Sigmoid colon (tissue), 7 donors: ENCODE measurements at places on chromosomes 13 and 19. TPM values are rescaled to one million over a fixed set of nuclear protein-coding genes. Genes with fewer than 3 reads are reported as not detected.

Gene ACTMAP
- total RNA-seq = 5.3 TPM

Gene SERP2
- total RNA-seq = 9.4 TPM

DNA sequence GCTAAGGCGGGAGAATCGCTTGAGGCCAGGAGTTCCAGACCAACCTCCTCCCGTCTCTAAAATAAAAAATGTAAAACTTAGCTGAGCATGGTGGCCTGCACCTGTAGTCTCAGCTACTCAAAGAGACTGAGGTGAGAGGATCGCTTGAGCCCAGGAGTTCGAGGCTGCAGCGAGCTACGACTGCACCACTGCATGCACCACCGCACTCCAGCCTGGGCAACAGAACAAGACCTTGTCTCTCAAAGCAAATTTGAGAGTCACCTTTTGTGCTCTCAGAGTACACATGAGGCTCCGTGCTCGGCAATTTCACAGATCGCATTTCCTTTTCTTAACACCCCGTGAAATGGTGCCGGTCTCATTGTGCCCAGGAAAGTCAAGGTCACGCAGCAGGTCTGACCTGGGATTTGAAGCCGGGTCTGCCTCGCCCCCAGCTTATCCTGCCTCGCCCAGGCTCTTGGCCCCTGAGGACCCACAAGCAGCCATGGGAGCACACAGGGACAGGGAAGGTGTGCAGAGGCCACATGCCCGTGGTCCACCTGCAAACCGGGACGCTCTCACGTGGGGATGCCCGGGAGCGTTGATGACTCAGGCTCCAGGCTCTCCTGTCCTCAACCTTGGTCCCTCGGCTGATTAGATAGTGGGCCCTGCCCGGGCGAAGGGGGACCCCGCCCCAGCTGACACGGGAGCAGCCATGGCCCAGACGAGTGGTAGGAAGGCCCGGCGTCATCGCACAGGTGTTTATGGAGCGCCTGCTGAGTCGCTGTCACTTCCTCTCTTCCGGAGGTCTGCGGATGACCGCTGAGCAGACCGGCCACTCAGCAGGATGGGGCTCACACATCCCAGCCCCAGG lies 1.1 kb upstream of the SMIM24 start:
- no peak for DNase-seq

- DNase-seq = no peak
Measured at GRCh38 chr13:65468628-65469027, 1761.5 kb downstream of the PCDH9 start.

DNA sequence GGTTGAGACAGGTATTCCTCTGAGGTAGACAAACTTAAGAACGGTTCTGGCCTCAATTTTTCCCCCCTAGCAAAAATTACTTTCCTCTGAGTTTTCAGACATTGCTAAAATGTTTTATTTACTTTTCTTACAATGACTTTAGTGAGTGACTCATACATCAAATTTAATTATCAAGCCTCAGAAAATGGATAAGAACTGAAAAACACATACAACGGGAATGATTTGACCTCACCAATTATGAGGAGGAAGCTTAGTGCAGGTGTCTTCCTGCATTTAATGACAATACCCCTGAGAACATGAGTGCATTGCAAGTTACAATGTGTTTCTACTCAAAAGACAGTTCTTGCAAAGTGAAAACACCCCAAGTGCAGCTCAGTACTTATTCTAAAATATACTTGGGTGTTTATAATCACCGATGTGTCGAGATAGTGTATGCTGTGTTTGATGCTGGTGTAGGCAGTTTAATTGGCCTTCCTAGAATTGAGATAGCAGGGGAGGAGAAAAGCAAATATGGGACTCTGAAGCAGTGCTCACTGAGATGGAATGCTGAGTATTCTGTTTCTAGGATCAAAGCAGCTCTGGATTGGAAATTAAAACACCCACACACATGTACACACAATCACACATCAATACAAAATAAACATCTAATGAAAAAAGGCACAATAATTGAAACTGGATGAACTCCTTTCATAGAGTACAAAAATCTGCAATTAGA lies 189.5 kb upstream of the SLC10A2 start:
- no peak for DNase-seq

GRCh38 chr13:114161644-114162532 lies 17.2 kb upstream of the CFAP97D2 start:
- DNase-seq = no peak

Gene SELENOV
- not detected for total RNA-seq

Gene DAND5
- 2.0 TPM for total RNA-seq

- no peak for DNase-seq
Measured at GRCh38 chr13:46202966-46203365, 8.8 kb upstream of the LRRC63 start.

Gene LRRC63
- total RNA-seq = not detected

Gene NDFIP2
- total RNA-seq = 9.4 TPM

GRCh38 chr13:43804461-43805070 lies 17.8 kb upstream of the ENOX1 start:
- no peak for DNase-seq

Gene LILRB2
- 5.0 TPM for total RNA-seq

DNA sequence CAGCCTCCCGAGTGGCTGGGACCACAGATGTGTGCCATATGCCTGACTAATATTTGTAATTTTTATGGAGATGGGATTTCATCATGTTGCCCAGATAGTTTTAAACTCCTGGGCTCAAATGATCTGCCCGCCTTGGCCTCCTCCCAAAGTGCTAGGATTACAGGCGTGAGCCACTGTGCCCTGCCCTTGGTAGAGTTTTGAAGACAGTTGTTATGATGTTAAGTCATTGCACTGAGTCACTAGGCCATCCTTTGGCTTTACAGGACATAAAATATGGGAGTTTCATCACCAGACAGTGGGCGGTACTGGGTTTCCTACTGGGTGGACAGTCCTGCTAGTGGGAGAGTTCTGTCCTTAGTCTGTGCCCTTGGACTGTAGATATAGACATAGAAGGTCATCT lies 282.5 kb downstream of the ATP8A2 start:
- DNase-seq = no peak

Gene MRPS12
- total RNA-seq = 25.0 TPM

Gene ADPRHL1
- 7.8 TPM for total RNA-seq

DNA sequence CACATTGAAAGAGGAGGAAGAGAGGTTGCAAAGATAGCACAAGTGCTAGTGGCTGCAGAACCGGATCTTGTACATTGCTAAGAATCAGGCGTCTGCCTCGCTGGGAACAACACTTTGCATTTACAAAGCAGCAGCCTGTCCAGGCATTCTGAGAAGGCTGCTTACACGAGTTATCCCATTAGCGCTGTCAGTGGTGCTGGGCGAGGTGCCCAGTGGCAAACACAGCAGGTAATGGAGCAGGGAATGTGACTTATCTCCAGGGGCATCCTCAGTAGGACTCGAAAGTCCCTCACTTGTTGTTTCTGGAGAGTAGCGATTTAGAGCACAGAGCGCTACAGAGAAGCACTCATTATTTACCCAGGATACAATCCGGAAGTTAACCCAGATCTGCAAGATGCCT lies 209.6 kb downstream of the OLFM4 start:
- DNase-seq = no peak

DNA sequence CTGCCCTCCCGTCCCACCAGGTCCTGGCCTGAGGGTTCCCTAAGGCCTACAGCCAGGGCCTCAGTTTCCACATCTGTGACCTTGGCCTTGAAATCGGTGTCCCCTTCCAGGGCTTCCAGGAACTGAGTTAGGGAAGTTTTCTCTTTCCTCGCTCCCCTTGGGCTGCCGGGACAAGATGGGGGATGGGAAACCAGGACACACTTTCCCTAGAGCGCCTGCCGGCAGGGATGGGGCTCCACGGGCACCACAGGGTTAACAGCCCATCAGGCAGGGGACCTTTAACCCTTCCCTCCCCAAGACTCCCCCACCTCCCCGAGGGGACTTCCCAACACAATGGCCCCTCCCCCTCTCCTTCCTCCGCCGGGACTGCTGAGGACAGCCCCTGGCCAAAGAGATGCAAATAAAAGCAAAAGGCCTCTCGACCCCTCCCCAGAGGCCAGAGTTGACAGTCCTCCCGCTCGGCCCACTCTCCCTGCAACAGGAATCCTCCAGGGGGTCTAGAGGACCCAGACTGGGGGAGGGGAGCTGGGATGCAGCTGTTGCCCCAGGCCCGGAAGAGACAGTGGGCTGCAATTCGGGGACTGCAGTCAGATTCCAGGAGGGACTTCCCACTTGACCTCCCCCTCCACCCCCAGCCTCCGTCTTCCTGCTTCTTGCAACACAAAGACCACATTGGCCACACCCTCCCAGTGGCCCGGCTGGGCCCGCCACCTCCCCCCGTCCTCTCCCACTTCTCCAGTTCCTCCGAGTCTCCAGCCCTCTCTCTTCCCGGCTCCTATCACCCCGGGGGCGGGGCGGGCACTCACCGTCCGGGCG lies 3.4 kb downstream of the BBC3 start:
- peak; percentile 98 for DNase-seq

GRCh38 chr13:94057618-94058186 lies 421.8 kb downstream of the DCT start:
- DNase-seq = no peak

DNA sequence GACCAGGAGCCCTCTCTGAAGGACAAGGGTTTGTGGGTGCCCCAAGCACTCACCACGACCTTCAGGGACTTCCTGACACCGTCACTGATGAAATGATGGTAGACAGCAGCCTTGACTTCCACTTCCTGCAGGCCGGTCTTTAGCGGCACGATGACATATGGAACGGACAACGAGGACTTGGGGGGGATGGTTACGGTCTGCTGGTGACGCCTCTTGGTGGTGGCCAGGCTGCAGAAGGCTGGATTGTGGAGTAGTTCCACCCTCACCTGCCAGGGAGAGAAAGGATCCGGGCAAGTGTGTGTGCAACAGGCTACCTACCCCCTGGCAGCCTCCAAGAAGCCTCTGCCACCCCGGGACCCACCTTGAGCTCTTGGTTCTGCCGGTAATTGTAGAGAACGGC lies 23.2 kb downstream of the C3 start:
- DNase-seq = no peak

- DNase-seq = peak; percentile 94
Measured at GRCh38 chr19:13978351-13979243, 26.3 kb downstream of the DCAF15 start.

- peak; percentile 81 for DNase-seq
Measured at GRCh38 chr13:31209172-31209840, 9.5 kb downstream of the B3GLCT start.
